ENCODE measurements at places on chromosomes 4 and X.

DNA sequence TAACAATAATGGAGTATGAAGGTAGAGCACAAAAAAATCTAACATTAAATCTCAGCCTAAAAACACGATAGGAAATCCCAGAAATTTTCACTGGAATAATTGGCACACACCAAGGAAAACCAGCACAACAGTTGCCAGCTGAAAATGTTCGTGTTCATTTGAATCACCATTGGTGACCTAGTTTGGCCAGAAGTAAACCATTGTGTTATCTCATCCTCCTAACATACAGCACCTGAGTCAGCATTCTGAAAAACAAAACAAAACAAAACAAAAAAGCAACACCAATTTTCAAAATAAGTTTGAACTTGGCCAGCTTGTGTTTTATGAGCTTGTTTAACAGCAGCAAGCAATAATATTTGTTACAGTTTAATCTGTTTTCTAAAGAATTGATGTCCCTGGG, 41.1 kb downstream of the UCHL1 start:
- DNase-seq = no peak

DNA sequence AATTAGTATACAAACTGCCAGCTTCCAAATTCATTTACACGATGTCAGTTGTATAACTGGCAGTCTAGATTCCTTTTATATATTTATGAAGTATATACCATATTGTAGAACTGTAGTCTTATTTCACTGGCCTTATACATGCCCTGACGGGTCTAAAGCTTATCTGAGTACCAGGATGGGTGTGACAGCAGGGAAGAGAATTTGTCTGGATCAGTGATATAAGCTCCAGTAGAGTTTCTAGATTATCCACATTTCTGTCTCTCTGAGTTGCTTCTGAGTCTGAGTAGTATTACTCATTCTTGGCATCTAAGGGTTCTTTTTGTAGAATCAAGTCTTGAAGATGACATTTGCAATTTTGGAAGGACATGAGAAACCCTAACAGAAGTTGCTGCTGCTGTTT, 101.3 kb downstream of the RPA4 start:
- no peak for DNase-seq

- DNase-seq = no peak
Observed at GRCh38 chrX:18041656-18042055, 179.0 kb downstream of the BEND2 start.

DNA sequence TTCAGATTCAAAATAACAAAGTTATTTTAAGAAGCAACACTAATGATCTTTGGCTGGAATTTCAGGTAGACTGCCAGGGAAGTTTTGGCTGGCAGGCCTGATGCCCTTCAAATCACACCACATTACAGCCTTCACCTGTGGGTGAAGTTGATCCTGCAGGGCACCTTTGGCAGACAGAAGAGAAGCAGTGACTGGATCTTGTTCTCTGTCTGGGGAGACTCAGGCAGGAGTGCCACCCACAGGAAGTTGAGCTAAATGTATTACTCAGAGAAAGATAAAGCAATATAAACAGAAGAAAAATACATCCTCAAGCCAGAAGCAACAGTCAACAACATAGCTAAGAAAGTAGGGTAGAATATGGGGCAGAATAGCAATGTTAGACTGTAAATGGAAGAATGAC, 12.8 kb upstream of the CFAP299 start:
- no peak for DNase-seq

Data from stimulated activated CD4-positive, alpha-beta T cell treated with anti-CD3 and anti-CD28 coated beads, Interleukin-1b, Interleukin-23, amount 100 ng/mL, for 24 hours (primary cell).